HTR-8/SVneo (cell line): ENCODE measurements at places on chromosomes 7 and 10.

DNA sequence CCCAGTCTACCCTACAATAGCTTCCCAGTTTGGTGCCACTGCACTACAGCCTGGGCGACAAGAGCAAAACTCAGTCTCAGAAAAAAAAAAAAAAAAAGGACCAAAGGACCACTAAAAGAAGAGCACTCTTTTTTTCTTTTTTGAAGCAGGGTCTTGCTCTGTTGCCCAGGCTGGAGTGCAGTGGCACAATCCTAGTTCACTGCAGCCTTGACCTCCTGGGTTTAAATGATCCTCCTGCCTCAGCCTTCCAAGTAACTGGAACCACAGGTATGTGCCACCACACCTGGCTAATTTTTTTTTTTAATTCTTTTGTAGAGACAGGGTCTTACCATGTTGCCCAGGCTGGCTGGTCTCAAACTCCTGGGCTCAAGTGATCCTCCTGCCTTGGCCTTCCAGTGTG is 14.0 kb downstream of the PLAU start:
- no peak for DNase-seq

GRCh38 chr10:17742918-17743317 is 9.1 kb upstream of the TMEM236 start:
- peak; percentile 32 for DNase-seq

DNA sequence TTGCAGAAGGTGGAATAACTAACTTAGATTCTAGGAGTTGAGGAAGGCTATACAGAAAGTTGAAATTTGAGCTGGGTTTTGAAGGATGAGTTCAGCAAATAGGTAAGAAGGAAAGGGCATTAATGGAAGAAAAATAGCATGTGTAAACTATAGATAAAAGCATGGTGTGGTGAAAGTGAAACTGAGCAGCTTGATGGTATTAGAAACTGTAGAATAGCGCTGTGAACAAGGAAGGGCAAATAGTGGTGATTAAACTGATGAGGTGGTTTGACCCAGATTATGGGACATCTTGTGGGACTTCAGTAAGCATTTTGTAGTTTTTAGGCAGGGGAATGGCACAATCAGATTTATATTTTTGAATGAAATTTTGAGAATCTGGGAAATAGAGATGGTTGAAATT is 90.5 kb downstream of the EXOC6 start:
- DNase-seq: no peak

DNA sequence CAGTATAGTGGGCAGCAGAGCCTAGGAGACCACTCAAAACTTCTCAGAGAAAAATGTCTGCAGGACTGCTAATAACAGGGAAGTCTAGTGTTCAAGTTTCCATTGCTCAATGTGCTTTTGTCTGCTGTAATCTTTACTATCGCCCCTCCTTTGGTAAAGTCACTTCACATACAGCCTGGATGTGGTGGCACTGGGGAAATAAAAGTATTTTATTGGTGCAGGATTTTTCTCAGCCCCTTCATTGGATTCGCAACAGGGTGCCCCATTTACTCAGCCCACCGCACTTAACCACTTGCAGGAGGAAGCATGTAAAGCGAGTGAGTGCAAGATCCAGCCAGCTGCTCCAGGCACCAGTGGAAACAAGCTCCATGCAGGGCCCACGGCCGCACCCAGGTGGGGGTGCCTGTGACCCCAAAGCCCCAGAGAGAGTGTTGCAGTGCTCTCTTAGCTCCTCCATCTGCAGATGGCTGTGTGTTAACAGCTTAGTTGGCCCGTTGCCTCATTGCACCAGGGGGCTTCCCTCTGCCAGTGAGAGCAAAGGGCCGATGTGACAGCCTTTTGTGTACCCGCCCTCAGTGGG is 163.5 kb upstream of the TMEM72 start:
- no peak for DNase-seq

- DNase-seq: no peak
Observed at GRCh38 chr10:22931948-22932347, 4.1 kb downstream of the ARMC3 start.
